Activated CD8-positive, alpha-beta T cell treated with anti-CD3 and anti-CD28 coated beads for 36 hours (primary cell): ENCODE measurements at places on chromosomes 7 and 10. TPM values are rescaled to one million over a fixed set of nuclear protein-coding genes. Genes with fewer than 3 reads are reported as not detected.

DNA sequence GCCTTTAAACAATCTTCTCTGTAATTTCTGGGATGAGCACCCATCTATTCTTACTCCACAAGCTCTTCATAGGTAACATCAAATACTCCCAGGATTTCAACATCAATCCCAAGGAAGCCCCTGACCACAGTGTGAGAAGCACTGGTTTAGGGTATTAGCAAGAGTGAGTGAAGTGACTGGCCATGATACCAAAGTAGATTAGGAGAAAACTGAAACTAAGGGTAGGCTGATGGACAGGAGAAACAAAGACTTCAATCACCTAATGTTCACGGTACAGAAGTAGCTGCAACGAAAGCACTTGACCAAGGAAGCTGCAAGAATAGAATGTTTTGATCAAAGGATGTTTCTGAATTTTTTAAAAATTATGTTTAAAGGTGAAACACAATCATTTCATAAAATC, 49.8 kb downstream of the LMBR1 start:
- no peak overlapping the region for H3K4me3 ChIP-seq
- no peak overlapping the region for H3K27ac ChIP-seq
- no peaks in the 10 kb centered on the region for H3K27me3 ChIP-seq
- H3K36me3 ChIP-seq: peaks cover 11% of the 10 kb centered on the region

DNA sequence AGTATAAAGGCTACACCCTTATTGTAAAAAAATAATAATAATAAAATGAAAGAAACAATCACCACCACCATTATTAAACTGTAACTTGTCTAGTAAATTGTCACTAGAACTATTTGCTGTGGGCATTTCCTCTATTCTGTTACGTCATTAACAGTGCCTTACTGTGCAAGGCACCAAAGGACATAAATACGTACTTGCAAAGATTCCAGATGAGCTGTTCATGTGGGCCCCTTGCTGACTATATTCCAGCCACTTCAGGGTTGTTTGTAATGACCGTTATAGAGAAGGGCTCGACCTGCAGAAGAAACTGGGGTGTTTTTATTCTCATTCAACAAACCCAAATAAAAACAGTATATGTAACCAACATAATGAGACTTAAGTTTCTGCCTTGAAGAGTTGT, 60.4 kb downstream of the KLRG2 start:
- H3K4me3 ChIP-seq: no peak overlapping the region
- H3K27me3 ChIP-seq: no peaks in the 10 kb centered on the region
- DNase-seq: no peak
- no peak overlapping the region for H3K27ac ChIP-seq
- H3K36me3 ChIP-seq: peaks cover 44% of the 10 kb centered on the region

GRCh38 chr10:59880019-59880717, 26.2 kb downstream of the CCDC6 start:
- peak overlapping the region; percentile 89 for H3K27ac ChIP-seq
- peaks cover 21% of the 10 kb centered on the region for H3K36me3 ChIP-seq
- no peaks in the 10 kb centered on the region for H3K27me3 ChIP-seq
- DNase-seq: peak; percentile 79
- peaks cover 79% of the 10 kb centered on the region for H3K4me1 ChIP-seq
- H3K4me3 ChIP-seq: peak overlapping the region; percentile 43

Gene GOLGA7B
- total RNA-seq: 1.1 TPM

DNA sequence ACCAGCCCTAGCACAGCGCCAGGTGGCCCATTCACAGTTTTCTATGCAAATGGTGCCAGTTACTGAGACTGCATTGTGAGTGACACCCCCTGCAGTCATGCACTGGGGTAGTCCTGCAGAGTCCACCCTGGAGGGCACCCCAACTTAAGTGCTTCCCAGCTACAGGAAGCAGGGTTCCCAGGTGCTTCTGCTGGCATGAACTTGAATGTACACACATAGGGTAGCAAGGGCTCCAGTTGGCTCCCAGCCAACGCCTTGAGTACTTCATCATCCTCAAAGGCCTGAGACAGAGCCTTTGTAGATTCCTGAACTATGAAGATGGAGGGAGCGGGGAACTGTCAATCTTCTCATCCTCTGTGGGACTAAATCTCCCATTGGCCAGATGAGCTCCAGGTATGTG, 11.5 kb upstream of the NPFFR1 start:
- DNase-seq: no peak
- peaks cover 3% of the 10 kb centered on the region for H3K4me1 ChIP-seq
- H3K4me3 ChIP-seq: no peak overlapping the region
- no peak overlapping the region for H3K27ac ChIP-seq

Gene CALCR
- not detected for total RNA-seq

DNA sequence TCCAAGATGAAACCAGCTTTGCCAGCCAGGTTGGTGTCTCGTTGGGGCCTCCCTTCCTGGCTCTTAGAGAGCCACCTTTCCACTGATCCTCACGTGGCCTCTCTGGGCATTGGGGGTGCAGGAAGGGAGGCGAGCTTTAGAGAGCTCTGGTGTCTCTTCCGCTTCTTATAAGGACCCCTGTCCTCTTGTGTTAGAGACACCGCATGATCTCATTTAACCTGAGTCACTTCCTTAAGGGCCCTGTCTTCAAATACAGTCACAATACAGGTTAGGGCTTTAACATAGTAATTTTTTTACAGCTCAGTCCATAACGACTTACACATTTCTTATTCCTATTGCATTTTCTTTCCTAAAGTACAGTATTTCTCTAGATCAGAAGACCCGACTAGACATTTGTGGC, 535.8 kb downstream of the SDK1 start:
- H3K36me3 ChIP-seq: no peaks in the 10 kb centered on the region
- H3K27ac ChIP-seq: no peak overlapping the region
- DNase-seq: no peak
- H3K27me3 ChIP-seq: no peaks in the 10 kb centered on the region

DNA sequence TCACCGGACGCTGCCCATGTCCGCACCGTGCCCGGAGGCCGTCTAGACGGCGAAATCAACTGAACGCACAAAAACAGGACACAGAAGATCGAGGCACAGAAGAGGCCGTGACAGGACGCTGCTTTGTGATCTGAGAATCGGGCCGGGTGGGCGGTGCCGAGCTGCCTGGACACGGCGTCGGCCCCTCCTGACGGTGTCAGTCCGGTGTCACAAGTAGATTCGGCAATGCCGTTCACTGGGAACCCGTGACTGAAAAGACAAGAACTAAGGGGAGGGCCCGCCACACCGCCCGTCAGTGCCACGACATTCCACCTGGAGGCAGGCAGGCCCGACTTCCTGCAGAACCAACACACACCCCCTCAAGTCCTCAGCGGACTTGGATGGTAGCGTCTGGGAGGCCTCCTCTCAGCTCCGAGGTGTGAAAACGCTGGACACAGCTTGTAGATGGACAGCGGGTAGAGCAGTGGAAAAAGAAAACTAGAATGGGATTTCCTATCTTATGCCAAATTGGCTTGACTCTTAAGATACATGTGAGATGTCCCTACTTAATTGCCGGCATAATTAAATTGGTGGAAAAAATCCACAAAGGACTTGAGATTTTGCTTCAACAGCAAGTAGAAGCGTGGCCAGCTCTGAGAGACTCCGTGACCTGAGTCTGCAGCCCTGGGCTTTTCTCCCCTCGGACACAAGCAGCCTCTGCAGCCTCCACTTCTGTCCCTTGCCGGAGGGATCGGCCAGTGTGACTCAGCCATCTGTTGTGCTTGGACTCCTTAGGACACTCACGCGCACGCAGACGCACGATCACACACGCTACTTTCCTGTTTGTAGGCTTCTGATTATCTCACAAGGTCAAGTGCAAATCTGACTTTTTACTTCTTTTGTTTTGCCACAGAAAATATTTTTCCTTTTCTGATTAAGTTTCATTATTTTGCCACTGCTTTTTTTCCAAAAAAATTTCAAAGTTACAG, 269.0 kb downstream of the DIP2C start:
- no peaks in the 10 kb centered on the region for H3K27me3 ChIP-seq
- no peaks in the 10 kb centered on the region for H3K4me1 ChIP-seq

Gene PRSS1
- not detected for total RNA-seq

- H3K36me3 ChIP-seq: peaks cover 3% of the 10 kb centered on the region
- H3K4me1 ChIP-seq: no peaks in the 10 kb centered on the region
- no peak overlapping the region for H3K4me3 ChIP-seq
- no peak for DNase-seq
Measured at GRCh38 chr7:17696422-17696821, 243.9 kb downstream of the SNX13 start.

DNA sequence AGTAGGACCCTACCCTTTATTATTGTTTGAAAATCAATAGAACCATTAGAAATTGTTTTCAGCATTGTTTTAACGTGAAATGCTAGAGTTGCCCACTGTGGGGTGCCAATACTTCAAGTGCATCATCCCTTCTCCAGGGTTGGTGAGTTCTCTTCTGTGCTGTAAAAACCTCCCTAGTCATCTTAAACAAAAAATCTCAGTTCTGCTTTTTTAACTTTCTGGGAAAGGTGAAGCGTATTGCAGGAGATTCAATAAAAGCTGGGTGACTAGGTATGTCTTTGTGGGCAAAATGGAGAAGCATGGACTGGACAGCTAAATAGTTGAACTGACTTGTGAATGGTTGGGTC, 699.1 kb downstream of the SUGCT start:
- no peaks in the 10 kb centered on the region for H3K36me3 ChIP-seq
- H3K4me3 ChIP-seq: no peak overlapping the region
- no peak overlapping the region for H3K27ac ChIP-seq
- H3K27me3 ChIP-seq: no peaks in the 10 kb centered on the region
- no peak for DNase-seq

GRCh38 chr10:115745943-115746342, 527.1 kb downstream of the GFRA1 start:
- no peak overlapping the region for H3K4me3 ChIP-seq
- DNase-seq: no peak
- no peak overlapping the region for H3K27ac ChIP-seq
- H3K36me3 ChIP-seq: no peaks in the 10 kb centered on the region

DNA sequence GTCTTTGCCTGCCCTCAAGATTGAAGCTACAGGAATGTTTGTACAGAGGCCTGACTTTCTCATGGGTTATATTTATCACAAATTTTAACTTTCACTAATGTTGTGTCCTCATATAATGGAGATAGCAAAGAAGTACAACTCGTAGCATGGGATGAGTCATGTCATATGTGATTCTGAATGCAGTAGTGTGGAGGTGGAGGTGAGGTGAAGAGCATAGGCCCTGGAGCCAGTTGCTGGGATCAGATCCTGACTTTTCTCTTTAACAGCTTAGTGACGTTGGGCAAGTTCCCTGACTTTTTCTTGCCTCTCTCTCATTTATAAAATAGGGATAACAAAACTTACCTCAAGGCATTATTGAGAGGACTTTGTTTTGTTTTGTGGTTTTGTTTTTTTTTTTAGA, 132.1 kb upstream of the IMMP2L start:
- no peak for DNase-seq
- peaks cover 8% of the 10 kb centered on the region for H3K27me3 ChIP-seq
- H3K36me3 ChIP-seq: no peaks in the 10 kb centered on the region
- no peak overlapping the region for H3K4me3 ChIP-seq

GRCh38 chr7:118629898-118630438, 405.5 kb downstream of the ANKRD7 start:
- H3K4me1 ChIP-seq: no peaks in the 10 kb centered on the region
- H3K4me3 ChIP-seq: no peak overlapping the region
- no peaks in the 10 kb centered on the region for H3K27me3 ChIP-seq
- no peak for DNase-seq

- no peak overlapping the region for H3K4me3 ChIP-seq
- H3K27ac ChIP-seq: no peak overlapping the region
- H3K4me1 ChIP-seq: no peaks in the 10 kb centered on the region
- no peaks in the 10 kb centered on the region for H3K36me3 ChIP-seq
- DNase-seq: no peak
Measured at GRCh38 chr10:20094226-20094976, 278.2 kb downstream of the PLXDC2 start.

GRCh38 chr10:778626-779330, 89.3 kb upstream of the DIP2C start:
- H3K4me1 ChIP-seq: no peaks in the 10 kb centered on the region
- H3K27me3 ChIP-seq: peaks cover 14% of the 10 kb centered on the region
- H3K27ac ChIP-seq: no peak overlapping the region
- DNase-seq: no peak

Gene TMEM130
- total RNA-seq: 0.38 TPM

Gene ZNF804B
- total RNA-seq: not detected

DNA sequence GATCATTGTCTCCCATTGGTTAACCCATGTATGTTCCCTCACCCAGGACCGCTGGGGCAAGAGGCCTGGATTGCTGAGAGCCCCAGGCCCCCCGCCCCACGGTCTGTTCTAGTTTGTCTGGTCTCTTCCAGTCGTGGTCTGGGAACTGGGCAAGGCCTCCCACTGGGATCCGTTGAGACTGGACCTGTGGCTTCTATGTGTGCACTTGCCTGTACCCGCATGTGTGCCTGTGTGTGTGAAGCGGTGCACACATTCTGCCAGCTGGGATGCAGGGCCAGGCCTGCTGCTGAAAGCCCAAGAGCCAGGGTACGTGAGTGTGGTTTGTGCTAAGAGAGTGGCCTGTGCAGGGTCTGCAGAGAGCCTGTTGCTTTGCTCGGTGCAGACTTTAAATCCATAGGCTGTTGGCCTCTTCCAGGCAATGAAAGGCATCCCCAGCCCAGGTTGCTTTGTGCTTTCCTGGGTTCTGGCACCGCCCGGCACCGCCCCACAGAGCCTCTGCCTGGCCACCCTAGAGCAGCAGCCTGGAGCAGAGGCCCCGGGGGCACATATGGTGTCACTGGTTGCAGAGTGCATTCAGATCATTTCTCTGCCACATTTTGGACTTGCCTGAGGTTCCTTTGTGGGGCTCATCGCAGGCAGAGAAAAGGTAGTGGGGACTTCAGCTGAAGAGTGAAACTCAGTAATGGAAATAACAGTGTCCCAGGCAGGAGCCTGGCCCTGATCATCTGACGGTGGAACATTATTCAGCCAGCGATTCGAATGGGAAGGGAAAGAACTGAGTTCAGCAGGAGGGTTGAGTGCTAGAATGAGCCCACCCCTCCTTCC, 215.5 kb downstream of the GLRX3 start:
- no peak overlapping the region for H3K4me3 ChIP-seq
- H3K36me3 ChIP-seq: no peaks in the 10 kb centered on the region
- H3K27me3 ChIP-seq: no peaks in the 10 kb centered on the region

DNA sequence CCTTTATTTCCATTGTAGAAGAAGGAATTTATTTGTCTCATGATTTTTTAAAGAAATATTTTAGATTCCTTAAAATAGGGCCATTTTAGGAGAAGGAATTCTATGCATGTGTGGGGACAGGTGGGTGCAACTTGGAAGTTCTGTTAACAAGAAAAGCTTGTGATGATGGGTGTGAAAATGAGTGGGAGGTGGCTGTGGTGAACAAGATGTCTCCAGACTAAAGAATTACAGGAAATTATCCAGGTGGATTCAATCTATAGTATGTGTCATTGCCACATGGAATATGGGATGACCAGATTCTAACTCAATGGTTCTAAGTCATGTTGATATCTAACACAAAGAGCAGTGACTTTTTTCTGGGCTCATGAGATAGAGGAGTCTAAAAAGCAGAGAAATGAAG, 229.6 kb upstream of the IGFBP3 start:
- H3K27ac ChIP-seq: no peak overlapping the region
- no peak for DNase-seq
- no peaks in the 10 kb centered on the region for H3K27me3 ChIP-seq
- H3K4me3 ChIP-seq: no peak overlapping the region
